Renal cortical epithelial cell (primary cell): ENCODE measurements at places on chromosomes 6 and 20.

DNA sequence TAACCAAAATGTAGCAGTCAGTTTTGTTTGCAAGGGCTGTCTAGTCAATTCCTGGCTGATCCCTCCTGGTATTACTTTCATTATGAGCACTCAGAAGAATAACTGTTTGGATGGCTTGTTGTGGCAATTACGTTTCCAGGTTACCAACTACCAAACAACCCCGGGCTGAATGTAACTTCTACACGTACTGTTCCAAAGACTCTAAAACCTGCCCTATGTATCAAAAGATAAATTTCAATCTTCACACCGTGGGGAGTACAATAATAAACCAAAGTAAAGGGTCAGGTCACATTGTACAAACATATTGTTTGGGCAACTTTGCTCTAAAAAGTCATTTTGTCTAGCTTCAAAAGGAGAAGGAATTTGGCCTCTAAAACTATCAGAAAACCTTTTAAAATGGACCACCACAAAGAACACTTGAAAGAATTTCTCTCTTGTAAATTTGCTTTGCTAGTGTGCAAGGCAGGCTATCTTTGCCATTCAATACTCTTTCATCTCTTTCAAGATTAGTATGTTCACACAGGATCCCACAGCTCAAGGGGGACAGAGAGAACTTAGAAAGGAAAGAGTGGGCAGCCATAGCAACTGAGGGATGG is 27.6 kb downstream of the DCDC2 start:
- peak; percentile 94 for DNase-seq

GRCh38 chr6:163946437-163946836 is 531.9 kb downstream of the QKI start:
- no peak for DNase-seq

DNA sequence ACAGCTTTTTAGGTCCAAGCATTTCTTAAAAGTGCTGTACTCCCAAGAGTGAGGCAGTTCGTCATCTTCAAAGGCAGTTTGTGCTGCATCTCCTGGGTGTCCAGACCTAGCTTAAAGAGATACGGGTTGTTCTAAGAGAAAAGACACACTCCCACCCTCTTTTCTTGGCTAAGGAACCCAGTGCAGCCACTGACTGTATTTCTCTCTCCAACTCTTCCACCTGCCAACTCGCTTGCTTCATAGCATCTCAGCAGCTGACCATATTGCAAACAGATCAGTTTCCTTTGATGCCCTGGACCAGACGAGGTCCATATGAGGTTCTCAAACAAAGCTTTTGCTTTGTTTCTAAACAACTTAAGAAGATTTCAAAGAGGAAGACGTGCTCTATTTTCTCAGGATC is 101.1 kb downstream of the ISM1 start:
- no peak for DNase-seq

- DNase-seq = peak; percentile 63
These were observed 86.6 kb downstream of the TFAP2B start for GRCh38 chr6:50905297-50905696.

DNA sequence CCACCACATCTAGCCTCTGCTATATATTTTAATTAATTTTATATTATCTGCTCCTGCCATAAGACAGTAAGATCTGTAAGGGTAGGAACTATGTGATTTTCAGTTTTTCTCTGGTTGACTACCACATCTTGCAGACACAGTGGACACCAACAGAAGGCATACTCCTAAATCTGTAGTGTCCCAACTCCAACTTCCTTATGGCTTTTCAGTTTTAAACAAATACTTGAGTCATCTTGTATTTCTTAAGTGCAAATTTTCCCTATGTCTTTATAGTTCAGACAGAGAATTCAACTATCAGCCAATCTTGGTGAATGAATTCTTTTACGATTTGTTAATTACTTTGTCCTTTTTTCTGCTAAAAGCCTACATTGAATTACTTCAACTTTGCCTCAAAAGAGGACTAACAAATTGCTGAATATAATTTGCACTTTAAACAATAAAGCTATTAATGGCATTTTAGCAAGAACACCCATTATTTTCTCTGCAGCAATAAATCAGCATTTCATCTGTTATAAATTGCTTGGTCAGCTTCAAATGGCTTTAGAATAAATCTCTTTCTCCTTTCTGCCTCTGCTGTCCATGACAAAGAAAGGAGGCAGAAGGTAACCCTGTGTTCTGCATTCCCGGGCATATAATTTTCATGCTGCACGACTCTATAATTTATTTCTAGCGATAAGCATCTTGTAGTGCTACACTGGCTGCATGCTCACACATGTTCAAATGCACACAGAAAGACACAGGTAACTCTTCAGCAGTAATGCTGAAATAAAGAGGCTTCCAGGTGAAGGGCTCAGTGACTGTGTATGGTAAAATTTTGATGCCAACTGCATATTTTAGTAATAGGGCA is 144.8 kb downstream of the BACH2 start:
- no peak for DNase-seq

- DNase-seq = peak; percentile 33
These were observed 29.7 kb downstream of the GINS1 start for GRCh38 chr20:25437153-25437581.

DNA sequence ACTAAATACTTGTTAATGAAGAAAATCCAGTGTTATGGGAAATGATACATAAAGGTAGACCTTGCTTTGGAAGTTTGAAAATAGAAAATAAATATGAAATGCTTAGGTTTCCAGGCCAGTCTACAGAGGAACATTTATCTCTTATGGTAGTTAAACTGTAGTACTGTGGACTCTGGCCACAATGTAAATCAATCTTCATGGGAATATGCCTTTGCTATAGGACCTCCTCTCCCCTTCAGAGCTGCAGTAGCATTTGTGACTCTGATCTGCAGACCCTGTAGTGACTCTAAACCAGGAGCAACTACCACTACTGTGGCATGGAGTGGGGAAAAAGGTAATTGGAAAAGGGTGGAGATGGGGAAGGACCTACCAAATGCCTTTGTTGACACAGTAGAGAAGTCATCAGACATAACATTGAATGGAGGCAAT is 4.5 kb downstream of the HSPA1A start:
- DNase-seq = no peak

- no peak for DNase-seq
These were observed 16.3 kb upstream of the ZDHHC14 start for GRCh38 chr6:157364705-157365104.

DNA sequence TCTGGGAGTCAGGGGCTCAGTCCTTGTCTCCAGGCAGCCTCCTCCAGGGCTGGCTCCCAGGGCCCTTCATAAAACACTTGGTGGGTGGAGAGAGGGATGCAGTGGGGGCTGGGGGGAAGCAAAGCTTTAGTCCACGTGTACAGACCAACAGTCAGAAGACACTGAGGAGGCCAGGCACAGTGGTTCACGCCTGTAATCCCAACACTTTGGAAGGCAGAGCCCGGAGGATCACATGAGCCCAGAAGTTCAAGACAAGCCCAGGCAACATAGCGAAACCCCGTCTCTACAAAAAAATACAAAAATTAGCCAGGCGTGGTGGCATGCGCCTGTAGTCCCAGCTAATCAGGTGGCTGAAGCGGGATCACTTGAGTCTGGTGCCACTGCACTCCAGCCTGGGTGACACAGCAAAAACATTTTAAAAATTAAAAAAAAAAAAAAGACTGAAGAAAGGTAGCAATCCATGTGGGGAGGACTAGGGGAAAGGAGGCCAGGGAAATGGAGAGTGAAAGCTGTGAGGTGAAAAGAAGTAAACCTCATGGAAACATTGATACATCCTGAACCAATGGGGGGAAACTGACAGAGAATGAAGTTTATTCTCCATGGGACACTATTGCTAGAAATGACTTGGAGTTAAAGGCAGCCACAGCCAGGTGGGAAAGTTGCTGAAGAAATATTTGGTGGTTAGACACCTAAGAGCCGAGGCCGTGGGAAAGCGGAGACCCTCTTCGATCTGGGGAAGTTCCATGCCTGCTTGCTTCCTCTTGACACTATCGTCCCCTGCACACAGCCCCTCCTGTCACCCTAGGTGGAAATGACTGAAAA is 35.4 kb downstream of the PIM1 start:
- no peak for DNase-seq

DNA sequence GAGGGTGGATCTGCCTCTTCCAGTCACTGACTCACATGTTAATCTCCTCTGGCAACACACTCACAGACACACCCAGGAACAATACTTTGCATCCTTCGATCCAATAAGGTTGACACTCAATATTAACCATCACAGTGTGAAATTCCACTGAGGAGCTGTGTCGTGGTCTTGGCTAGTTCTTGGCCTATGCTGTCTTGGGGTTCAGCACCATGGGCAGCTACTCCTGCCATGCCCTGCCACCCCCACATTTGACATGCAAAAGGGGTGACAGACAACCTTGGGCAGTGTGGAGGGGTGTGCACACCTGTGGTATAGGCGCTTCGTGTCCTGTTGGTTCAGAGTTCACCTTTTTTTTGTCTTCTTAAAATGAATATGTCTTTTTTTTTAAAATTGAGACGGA is 25.8 kb downstream of the ANKRD6 start:
- no peak for DNase-seq

DNA sequence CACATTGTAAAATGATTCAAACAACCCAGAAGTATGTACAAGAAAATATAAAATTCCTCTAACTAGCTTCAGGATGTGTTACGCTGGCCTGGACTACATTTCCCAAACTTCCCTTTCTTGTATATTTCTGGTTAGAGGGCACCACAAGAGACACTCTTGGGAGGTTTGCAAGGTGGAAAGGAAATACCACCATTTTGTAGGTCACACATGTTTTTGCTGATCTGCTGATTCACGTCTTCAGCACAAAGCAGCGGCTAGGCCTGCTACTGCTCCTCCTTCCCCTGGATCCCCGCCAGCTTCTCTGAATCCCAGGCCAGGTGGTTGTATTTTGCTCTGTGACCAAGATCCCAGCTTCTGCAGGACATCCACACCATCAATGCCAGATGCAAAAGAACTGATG is 104.2 kb downstream of the AGPAT4 start:
- DNase-seq = peak; percentile 61

DNA sequence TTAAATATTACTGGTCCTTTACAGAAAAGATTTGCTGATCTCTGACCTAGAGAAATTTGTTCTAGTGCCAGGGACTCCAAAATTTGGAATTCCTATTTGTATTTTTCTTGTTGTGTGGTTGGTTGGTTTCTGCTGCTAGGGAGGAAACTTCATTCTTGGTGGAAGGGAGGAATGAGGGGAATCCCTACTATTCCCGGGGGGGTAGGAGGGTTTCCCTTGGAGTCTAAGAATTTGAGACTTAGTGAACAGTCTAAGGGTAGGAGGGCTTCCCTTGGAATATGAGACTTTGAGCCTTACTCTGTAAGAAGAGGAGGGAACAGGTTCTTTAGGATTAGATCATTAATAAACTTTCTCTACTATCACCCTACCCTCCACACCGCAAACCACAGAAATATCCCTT is 67.1 kb upstream of the ADGRF1 start:
- no peak for DNase-seq

DNA sequence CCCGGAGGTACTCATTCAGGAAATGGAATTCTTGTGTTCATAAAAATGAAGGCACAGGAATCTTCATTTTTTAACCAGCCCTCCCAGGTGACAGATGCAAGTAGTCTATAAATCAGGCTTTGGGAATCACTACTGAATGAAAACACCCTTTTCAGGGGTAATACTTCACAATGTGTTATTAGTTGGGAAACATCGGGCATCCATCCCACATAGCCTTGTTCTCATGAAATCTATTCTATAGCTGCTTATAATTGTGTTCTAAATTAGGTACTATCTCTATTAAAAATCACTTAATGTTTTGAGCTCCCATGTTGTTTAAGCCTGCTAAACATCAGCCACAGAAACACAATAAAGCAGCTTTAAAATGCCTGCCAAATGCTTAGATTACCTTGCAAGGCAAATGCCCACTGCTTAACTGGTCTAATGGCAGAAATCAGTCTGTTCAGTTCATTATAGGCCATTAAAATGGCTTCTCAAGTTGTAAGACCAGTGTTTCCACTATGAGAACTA is 94.9 kb downstream of the L3MBTL3 start:
- no peak for DNase-seq
